ENCODE measurements at places on chromosomes 5 and 9.

DNA sequence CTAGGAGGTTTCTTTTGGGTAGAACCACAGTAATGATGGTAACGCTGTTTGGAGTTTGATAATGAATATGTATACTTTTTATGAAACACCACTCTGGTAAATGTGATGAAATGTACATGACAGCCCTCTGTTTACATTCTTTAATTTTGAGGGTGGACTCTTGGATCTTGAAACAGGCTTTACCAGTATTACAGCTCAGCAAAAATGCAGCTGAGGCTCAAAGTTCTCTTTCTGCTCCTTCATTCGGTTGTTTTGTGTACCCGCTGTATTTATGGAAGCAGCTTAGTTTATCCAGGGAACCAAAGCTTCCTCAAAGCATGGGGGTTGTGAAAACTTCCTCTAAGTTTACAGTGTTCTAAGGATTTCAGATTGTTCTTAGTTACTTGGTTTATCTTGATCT is 11.1 kb downstream of the GAPVD1 start:
- DNase-seq, result no peak

DNA sequence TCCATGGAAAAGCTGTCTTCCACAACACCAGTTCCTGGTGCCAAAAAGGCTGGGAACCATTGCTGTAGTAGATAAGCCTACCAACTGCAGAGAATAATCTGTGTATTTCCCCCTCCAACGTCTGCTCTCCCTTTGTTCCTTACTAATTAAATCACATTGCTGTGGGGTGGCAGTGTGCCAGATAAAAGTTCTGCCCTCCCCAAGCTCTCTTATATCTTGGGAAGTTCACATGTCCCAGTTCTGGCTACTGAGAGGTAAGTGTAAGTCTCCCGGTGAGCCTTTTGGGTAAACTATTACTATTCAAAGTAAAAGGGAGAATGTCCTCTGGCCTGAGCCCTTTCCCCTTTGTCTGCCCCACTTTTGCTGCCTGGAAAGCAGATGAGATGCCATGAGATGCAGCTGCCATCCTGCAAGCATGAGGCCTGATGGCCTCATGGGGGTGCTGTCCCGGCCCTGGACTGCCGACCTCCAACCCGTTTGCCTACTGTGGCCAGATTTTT is 14.7 kb downstream of the ENC1 start:
- DNase-seq, result peak; percentile 17

- peak; percentile 28 for DNase-seq
These were observed 61.1 kb downstream of the MLANA start for GRCh38 chr9:5951686-5952211.

DNA sequence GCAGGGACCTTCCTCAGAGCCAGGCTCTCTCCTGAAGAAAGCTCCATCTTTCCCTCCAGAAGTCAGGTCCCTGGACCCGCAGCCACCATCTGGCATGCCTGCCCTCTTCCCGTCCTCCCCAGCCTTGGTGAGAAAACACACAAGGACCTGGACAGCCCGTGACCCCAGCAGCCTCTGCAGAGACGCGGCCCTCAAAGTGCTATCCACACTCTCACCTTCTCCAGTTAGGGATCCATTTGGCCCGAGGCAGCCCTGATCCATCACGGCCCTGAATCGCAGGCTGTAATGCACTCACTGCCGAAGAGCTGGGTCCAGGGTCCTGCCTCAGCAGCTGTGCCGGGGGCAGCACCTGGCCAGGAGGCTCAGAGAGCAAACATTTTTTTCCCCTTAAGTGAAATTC is 185.1 kb downstream of the OLFM1 start:
- DNase-seq, result no peak

GRCh38 chr9:79766091-79766490 is 194.3 kb downstream of the TLE4 start:
- DNase-seq, result no peak

GRCh38 chr9:78131969-78132700 is 100.5 kb upstream of the GNAQ start:
- DNase-seq, result peak; percentile 5

- DNase-seq, result no peak
These were observed 10.9 kb upstream of the RXFP3 start for GRCh38 chr5:33925278-33925677.

GRCh38 chr9:121998513-121999049 is 94.5 kb downstream of the TTLL11 start:
- DNase-seq, result peak; percentile 12

- DNase-seq, result no peak
These were observed 58.6 kb downstream of the SLIT3 start for GRCh38 chr5:169242175-169242848.

GRCh38 chr5:61941637-61942036 is 364.4 kb upstream of the KIF2A start:
- DNase-seq, result no peak

- DNase-seq, result peak; percentile 67
These were observed 43.6 kb upstream of the RAD23B start for GRCh38 chr9:107239474-107239873.

DNA sequence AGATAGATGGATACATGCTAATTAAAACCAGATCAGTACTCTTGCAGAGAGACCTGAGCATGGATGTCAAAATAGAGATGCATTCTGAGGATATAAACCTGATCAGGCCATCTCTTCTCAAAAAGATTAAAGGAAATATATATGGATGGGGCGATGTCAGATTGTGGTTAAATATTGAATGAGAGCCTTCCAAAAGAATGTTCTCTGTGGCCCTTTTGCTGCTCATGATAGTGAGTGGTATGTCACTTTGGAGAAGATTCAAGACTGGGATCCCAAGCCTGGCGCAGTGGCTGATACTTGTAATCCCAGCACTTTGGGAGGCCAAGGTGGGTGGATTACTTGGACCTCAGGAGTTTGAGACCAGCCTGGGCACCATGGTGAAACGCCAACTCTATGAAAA is 20.5 kb downstream of the ZNF131 start:
- no peak for DNase-seq

GRCh38 chr5:58258984-58259684 is 200.8 kb downstream of the PLK2 start:
- DNase-seq, result no peak

- DNase-seq, result peak; percentile 33
These were observed 55.9 kb upstream of the SLCO6A1 start for GRCh38 chr5:102554728-102555127.

- peak; percentile 17 for DNase-seq
These were observed 21.5 kb upstream of the WWC1 start for GRCh38 chr5:168269937-168270330.

GRCh38 chr5:74020503-74020902 is 394.5 kb downstream of the ARHGEF28 start:
- no peak for DNase-seq

DNA sequence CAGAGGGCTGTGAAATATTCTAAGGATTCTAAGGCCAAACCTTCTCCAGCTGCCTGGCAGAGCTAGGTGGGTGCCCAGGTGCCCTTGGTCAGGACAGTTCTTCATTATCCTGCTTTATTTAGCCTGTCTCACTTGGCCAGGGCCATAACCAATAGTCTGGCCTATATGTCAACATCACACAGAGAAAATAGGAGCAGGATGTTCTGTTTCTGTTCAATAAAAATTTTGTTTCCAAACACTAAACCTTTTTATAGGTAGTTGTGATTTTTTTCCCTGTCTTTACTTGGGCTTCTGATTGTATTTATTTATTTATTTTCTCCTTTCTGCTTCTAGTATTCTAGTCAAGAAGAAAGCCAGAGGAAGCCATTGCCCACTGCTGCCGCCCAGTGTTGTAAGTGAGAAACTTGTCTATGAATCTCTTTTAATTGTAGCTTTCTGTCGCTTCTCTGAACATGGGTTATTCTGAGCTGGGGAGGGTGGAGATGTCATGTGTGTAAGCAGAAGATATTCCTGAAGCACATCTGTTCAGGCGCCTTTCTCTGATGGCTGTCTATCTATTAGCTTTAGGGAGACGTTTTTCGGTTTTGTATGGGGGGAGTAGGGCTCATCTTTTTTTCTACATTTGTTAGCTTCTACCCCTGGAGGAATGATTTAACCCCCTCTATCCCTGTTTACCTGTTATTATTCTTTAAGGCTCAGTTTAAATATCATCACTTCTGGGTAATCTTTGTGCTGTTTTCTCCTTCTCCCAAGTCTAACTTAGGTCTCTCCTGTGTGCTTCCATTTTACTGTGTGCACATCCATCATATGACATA is 97.1 kb downstream of the UNC13B start:
- DNase-seq, result peak; percentile 81

- peak; percentile 68 for DNase-seq
These were observed 145.4 kb downstream of the MTX3 start for GRCh38 chr5:79845448-79846197.

GRCh38 chr9:22308177-22308576 is 138.4 kb upstream of the DMRTA1 start:
- no peak for DNase-seq

GRCh38 chr5:17272111-17272510 is 54.7 kb downstream of the BASP1 start:
- DNase-seq, result no peak

GRCh38 chr5:151551985-151552384 is 39.1 kb downstream of the FAT2 start:
- no peak for DNase-seq

GRCh38 chr5:81359108-81359507 is 34.8 kb downstream of the ACOT12 start:
- no peak for DNase-seq

GRCh38 chr5:72394688-72395087 is 74.5 kb downstream of the PTCD2 start:
- DNase-seq, result peak; percentile 48

DNA sequence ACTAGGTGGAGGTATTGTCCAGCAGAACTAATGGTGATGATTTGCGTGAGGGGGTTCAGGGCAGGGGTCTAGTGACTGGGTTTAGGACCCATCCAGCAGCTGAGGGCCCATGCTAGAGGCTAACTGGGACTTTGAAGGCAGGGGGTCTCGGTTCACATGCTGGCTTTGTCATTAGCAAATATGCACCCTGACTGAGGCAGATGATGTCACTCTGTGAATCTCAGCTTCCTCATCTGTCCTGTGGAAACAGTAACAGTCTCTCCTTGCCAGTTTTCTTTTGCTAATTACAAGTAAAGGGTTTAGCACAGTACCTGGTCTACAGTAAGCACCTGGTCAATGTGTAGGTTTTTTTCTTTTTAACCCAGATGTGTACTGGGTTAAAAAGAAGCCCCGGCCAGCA is 5.2 kb downstream of the SH2D3C start:
- no peak for DNase-seq

DNA sequence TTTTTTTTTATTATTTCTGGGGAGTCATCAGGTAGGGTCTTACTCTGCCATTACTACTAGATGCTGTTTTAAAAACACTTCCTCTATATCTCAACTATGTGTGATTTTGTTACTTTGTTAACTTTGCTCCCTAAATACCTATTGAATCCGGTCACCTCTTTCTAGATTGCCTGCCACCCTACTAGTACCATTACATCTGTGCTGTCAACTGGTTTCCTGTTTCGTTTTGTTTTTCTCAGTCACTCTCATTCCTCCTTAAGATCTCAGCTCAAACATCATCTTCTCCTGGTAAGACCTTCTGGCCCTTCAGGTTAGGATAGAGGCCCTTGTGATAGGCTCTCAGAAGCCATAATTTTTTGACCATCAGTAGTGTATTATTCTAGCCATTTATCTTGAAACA is 324.2 kb upstream of the ATP10B start:
- no peak for DNase-seq

- peak; percentile 56 for DNase-seq
These were observed 123.3 kb upstream of the ELL2 start for GRCh38 chr5:96084874-96085506.

DNA sequence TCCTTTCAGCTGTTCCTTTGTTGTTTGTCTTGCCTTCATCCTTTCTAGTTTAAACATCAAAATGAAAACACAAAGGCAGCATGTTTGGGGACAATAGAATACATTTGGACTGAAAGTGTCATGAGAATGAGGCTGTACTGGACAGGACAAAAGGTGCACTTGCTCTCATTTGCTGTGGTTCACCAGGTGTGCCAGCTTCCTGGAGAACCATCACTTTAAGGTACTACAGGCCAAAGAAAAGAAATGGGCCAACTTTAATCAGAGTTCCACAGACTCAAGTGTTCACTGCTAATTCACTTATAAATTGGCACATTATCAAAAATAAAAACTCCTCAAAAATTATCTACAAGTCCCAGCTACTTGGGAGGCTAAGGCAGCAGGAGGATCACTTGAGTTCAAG is 53.8 kb downstream of the ABHD17B start:
- no peak for DNase-seq

DNA sequence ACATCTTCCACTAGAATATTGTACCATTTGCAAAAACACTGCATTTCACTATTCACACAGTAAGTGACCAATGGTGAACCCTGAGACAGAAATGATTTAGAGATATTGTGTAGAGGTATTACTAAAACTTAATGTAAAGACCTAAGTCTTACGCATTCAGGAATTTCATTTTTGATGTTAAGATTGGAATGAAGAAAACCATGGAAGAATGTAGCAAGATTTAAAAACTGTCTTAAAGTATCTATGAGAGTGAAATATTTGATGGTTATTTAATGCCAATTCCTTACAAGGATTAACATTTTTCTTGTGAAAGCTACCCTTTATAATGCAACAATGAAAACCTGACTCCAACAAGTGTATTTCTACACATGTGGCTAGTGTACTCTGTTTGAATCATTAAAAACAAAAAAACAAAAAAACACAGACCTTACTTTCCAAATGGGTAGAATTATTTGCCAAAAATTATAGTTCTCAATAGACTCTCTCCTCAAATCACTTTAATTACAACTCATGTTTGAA is 172.0 kb downstream of the NNT start:
- no peak for DNase-seq

Data from MCF 10A (cell line).